SK-N-DZ (cell line): ENCODE measurements at places on chromosomes 4 and X.

DNA sequence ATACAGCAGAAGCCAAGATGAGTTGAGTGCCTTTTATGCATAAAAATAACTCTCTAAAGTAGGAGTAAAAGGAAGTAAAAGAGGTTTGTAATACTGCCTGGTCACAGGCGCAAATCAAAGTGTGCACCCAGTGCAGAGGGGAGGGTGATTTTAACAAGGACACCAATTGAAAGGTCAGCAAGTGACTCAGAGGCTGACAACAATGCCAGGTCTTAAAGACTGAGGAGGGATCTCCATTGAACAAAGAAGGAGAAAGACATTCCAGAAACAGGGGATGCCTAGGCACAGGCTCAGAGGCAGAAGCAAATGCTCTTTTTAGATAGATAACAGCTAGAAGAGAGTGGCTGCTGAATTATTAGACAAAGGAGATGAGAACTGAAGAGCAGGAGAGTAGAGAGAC lies 297.4 kb upstream of the VCX start:
- no peak for DNase-seq

DNA sequence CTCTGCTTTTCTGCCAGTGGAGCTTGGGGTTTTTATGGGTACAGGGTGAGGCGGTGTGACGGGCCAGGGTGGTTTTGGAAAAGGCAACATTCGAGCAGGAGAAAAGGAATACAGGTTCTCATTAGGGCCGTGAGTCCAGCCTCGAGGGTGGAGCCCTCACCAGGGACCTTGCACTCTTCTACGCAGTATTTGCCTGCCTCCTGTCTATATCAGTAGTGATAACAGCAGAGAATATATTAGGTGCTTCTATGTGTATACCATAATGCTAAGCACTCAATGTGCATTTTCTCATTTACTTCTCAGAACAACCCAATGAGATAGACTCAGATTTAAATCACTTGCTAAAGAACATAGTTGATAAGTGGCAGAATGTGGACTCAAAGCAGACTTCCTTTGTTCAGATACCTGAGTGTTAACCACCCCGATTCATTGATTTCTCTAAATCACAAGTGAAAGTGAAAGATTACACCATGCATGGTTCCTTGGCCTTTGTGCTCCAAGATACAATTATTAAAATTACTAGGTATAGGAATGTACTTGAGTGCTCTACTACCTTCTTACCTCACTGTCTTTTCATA lies 403.9 kb downstream of the PCDH7 start:
- no peak for DNase-seq

- no peak for DNase-seq
Measured at GRCh38 chr4:173121076-173121561, 47.5 kb upstream of the GALNT7 start.

GRCh38 chr4:71066737-71067716 lies 73.6 kb downstream of the DCK start:
- DNase-seq, result no peak

DNA sequence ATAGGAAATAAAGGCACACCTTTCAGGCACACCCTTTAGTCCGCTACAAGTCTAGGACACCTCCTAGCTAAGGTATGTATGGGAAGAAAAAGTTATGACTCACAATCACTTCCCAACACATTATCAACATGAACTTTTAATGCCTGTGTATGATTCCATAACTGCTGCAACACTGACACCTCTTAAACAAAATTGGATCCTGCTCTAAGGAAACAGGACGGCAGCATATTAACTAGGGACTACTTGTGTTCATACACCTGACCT lies 2.4 kb upstream of the PPP3CA start:
- DNase-seq, result no peak

GRCh38 chr4:171809854-171810253 lies 3.4 kb upstream of the GALNTL6 start:
- DNase-seq, result no peak

- no peak for DNase-seq
Measured at GRCh38 chr4:113042502-113042901, 7.0 kb upstream of the ANK2 start.

- DNase-seq, result peak; percentile 6
Measured at GRCh38 chr4:151569650-151570049, 160.7 kb downstream of the FHIP1A start.

DNA sequence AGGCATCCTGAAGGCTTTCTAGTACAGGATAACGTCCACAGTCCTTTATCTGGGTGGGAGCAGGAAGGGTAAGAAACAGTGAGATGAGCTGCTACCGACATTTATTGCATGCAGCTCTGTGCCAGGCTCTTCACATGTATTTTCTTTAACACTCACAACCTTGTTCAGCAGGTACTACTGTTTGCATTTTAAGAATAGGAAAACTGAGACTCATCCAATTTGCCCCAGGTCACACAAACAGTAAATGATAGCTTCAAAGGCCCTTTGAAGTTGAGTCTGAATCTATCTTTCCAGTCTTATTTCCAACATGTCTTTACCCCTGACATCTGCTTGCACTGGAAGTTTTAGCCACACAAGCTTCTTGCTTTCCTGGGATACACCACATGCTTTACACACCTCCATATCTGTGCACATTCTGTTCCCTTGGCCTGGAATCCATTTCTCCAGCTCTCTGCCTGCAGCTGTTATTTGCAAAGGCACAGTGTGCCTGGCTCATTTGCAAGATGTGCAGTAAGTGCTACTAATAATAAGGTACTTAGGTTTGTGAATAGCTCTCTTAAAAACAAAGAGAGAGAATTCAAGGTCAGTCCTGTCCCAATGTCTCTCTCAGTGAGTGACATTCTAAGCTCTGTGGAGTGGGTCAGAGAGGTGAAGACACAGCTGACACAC lies 61.2 kb downstream of the METTL14 start:
- DNase-seq, result no peak

DNA sequence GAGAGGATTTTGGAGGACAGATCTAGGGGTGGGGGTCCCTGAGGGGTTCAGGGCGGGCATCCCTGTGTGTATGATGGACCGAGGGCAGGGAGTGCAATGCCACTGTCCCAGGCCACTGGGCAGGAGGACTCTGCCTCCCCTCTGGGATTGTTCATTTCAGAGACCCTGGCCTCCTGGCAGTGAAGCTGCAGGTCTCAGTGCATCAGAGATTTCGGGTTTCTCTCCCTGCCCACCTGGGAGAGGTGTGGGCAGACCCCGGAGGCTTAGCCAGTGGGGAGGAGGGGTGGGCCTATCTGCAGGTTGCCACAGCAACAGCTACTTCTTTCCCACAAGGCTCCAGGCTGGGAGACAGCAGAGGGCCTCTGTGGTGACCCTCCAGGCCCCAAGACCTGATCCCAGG lies 80.1 kb upstream of the LRPAP1 start:
- DNase-seq, result no peak

DNA sequence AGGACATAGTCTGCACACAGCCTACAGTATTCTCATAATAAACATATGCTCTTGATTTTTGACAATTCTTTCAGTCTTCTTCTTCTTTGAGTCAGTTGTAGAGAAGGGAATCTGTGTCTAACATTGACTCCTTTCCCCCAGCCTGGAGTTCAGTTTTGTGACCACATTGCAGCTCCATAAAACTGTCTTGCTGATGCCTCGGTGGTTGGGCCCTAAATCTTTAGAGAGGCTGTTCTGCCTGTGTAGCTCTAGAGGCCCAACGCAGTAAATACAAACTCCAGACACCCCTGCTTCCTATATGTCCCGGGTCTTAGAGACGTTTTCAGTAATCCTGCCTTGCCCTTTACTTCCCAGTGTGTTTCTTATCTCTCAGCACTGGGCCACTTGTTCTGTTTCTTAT lies 639.5 kb upstream of the AADAT start:
- DNase-seq, result peak; percentile 3

- peak; percentile 43 for DNase-seq
Measured at GRCh38 chr4:47933840-47934239, 19.5 kb upstream of the NFXL1 start.

- DNase-seq, result no peak
Measured at GRCh38 chr4:169993531-169993930, 32.7 kb downstream of the MFAP3L start.

GRCh38 chr4:173536808-173537429 lies 6.9 kb upstream of the HAND2 start:
- DNase-seq, result peak; percentile 91

DNA sequence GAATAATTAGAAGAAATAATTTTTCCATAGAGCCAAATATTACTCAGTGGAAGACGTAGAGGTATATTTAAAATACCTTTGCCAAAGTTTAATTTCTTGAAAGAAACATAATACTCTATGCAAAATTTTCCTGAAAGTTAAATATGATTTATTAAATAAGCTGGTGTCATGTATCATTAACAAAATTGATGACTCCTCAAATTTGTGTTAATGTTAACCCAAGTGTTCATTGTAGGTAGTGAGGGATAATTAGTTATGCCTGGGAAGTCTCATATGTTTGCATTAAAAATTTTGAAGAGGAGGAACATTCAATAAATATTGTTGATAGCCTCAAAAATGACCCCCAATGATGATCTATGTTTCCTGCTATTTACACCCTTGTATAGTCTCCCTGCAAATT lies 292.7 kb upstream of the AMOT start:
- no peak for DNase-seq

- DNase-seq, result no peak
Measured at GRCh38 chrX:136768469-136769084, 12.2 kb downstream of the ARHGEF6 start.

DNA sequence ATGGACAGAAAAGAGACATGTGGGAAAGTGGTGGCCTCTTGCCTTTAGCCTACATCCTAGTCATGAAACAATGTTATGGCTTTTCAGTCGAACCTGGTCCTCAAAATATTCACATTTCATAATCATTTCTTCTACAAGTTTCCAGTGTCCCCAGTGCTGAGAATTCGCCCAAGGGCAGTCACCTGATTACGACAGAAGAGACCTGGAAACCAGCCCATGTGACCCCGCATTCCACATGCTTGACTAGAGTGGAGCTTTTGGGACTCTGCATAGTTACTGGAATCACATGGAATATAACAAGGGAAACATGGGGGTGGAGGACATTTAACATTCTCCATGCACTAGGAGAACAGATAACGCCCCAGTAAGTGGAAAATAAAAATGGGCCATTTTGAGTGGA lies 100.1 kb downstream of the PPARGC1A start:
- no peak for DNase-seq

DNA sequence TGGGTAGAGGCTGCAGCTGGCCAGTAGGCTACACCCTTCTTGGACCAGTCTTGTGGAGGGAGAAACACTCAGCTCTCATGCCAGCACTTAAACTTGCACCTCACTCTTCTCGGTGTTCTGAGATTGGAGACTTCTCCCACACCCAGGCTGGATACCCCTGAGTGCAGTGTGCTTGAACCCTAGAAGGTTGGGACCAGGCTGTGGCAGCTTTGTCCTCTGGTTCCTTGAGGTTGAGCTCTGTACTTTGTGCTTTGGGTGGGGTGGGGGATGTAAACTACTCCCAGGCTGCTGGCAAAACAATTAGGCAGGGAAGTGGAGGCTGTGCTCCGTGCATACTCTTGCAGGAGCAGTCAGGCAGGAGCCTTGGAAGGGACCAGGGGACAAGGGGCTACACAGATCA lies 143.6 kb upstream of the GNPDA2 start:
- no peak for DNase-seq

GRCh38 chrX:23804578-23804977 lies 21.6 kb downstream of the SAT1 start:
- DNase-seq, result no peak

DNA sequence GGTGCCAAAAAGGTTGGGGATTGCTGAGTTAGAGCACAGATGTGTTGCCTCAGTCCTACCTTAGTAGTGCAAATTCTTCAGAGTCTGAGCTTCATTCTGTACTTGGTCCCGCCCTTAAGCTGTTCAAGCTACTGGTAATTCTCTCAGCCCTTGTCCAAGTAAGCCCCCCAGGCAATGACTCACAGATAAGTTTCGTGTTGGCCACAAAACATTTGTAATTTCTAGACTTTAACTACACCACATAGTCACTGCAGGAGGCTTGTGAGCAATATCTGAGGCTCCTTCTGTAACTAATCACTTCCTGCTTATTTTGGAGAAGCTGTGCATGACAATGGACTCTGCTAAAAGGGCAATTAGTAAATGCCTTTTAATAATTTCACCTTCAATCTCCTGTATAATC lies 1420.5 kb downstream of the PCDH7 start:
- DNase-seq, result no peak

GRCh38 chrX:22105231-22105630 lies 73.1 kb downstream of the PHEX start:
- no peak for DNase-seq

DNA sequence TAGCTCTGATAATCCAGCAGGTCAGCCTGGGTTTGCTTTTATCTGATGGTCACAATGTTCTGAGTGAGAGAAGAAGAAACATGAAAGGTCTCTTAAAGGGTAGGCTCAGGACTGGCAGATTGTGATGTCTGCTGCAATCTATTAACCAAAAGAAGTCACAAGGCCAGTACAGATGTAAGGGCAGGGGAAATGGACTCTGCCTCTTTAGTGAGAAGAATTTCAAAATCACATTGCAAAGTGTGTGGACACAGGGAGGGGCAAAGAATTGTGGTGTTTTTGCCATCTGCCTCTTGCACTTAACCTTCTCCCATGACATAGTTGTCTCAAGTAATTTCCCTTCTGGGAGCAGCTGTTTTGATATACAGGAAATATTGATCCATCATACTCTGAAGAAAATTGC lies 40.9 kb downstream of the IL1RAPL1 start:
- no peak for DNase-seq
